ENCODE measurements at places on chromosomes 1 and 21.

DNA sequence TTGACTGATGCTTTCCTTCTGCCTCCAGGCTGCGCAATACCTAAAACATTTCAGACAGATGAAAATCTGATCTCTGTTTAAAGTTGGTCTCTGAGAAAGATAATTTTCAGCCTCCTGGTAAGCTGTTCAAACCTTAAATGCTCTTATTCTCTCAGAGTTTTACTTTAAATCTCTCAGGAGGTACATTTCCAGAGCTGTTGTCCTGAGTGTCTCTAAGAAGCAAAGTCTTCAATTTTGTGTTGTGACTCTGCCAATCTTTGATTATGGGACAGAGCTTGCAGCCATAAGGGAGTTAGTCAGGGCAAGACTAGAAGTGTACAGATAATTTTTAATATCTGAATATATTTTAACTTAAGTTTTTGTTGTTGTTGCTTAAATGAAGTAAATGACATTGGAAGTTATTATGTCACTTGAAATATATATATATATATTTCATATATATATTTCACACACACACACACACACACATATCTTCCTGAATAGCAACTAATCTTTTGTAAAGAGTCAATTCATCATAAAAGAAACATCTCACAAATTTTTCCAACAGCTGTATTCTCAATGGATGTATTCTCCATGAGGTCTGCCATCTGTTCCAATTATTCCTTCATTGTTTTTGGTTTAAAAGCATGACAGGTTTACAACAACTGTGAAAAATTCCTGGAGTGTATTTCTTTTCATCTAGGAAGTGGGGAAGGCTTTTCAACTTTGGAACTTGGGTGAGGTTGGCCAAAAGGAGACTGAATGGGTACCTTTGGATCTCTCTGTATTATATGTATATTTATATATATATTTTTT lies 259.4 kb downstream of the BACH1 start:
- DNase-seq = no peak

DNA sequence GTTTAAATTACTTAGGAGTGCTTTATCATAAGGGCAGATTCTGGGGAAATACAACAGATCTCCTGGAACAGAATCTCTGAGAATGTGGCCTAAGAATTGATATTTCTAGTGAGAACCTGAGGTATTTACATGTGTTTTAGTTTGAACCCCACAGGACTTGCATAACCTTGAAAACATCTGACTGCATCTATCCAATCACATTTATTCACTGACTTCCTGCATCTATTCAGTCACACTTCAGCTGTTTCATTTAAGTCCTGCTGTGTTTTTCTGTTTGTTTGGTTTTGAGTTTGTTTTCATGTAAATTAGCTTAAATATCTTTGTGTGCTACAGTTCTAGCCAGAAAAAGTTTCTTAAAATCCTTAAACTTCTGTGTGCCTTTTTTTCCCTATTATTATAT lies 1260.7 kb downstream of the PLA2G4A start:
- DNase-seq = no peak

DNA sequence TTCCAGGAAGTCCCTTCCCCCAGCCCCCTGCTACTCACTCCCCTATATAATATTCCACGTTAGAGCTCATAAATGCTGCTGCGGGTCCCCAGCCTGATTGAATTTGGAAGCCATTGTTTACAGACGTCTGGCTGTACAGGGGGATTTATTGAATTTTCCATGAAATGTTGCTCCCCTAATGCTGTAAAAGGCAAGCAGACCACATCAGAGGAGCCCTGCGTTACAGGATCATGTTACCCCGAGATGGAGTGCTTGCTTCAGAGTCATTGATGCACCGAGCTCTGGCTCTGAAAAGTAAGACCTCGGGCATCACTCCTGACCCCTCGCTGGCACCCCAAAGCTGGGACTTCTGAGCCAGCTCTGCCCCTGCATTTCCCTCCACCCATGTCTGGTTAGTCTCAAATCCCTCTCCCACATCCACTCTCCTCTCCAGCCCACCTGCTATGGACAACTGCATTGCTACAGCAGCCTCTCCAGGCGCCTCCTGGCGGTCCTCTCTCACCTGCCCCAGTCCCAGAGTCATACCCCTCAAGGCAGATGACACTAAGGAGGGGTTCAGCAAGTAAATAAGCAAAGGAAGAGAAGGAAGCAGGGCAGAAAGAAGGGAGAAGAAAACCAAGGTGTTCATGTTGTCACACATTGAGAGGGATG lies 127.8 kb downstream of the TMEM53 start:
- DNase-seq = no peak

DNA sequence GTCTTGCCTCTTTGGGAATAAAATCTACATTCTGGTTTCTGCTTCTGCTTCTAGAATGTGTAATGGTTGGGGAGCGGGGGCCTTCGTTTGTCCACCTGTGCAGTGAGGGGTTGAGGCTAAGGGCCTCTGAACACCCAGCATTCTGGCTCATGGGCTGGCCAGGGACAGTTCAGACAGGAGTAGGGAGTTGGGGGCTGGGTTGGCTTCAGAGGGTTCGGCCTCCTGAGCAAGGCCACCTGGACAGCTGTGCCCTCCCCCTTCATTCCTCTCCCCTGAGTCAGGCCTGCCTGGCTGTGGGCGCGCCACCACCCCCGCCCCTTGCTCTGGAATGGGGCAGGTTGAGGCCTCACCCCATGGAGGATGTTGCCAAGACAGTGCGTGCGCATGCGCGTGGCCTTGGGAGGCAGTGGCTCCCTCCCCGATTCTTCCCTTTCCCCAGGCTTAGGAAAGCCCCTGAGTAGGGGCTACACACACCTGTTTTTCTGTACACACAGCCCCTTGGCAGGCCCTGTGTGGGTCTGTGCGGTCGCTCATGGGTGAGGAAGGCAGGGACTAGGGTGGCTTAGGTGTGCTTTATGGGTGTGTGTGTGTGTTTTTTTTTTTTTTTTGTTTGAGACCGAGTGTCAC lies 57.0 kb downstream of the YARS1 start:
- no peak for DNase-seq

GRCh38 chr1:5721634-5722215 lies 270.5 kb downstream of the NPHP4 start:
- DNase-seq = no peak

DNA sequence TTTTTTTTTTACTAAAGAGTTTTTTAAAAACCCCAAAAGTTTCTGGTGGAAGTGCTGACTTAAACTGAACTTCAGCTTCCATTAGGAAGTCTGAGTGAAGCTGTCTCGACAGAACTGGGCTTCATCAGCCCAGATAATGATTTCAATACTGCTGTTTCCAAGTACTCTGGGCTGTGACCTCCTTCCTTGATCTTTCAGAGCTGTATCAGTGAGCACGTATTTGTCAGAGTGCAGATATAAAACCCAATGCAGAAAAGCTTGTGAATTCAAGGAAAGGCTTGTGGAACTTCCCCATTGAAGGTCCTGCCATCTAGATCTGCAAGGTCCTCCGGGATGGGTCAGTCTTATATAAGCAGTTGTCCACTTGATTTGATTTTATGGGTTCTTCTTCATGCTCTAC lies 50.1 kb upstream of the RGS21 start:
- DNase-seq = no peak

DNA sequence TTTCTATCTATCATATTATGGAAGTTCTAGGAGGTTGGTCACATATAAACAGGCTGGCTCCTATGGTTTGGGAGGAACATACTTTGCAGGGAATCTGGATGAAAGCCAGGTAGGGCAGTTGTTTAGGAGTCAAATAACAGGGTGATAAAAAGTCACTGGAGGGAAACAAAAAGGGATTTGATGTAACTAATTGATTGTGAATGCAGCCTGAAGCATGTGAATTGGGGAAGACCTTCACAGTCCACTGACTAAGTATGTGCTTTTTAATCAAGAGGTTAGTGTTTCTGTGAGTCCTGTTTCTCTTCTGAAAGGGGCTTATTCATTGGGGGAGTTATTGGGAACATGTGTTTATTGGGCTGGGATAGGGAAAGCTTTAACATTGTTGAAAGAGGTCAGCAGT lies 41.3 kb downstream of the HMCN1 start:
- no peak for DNase-seq

GRCh38 chr1:117176579-117176978 lies 34.1 kb downstream of the VTCN1 start:
- no peak for DNase-seq

GRCh38 chr1:167344615-167345385 lies 124.1 kb downstream of the POU2F1 start:
- DNase-seq = no peak

GRCh38 chr21:22795644-22796043 lies 1797.4 kb downstream of the NCAM2 start:
- no peak for DNase-seq

- DNase-seq = no peak
These were observed 30.5 kb downstream of the CLSTN1 start for GRCh38 chr1:9793291-9793690.

Data from natural killer cell (primary cell).